T-helper 9 cell (primary cell): ENCODE measurements at places on chromosomes 7 and 10.

GRCh38 chr7:158124671-158125079 lies 462.9 kb downstream of the PTPRN2 start:
- DNase-seq = no peak

DNA sequence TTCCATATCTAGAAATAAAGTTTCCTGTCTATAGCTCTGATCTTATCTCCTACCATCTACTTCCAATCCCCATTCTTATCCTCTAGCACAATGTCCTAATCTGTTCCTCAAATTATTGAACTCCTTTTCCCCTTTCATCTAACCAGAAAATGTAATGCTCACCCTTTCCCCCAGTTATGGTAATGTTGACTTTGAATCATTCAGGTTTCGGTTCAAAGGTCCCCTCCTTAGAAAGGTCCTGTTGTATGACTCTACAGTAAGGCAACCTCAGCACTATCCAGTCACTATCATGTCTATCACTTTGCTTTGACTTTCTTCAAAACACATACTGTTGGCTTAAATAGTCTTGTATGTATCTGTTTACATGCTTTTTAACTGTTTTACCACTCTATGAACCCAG lies 264.2 kb upstream of the PCDH15 start:
- DNase-seq = no peak

DNA sequence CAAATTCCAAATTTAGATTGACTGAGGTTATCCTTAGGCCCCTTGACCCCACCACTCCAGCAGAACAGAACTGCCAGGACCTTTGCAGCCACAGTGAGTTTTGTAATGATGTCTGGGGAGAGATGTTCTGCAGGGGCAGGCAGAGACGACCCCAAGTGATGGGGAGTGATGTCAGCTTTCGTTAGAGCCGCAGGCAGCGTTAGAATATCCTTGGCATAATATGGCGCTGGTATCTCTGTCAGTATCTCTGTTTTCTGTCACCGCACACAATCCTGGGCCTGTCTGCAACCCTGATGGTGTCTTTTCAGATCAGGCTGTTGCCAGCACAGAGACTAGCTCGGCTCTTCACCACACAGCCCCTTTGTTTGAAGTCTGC lies 1083.6 kb downstream of the KCNMA1 start:
- no peak for DNase-seq

DNA sequence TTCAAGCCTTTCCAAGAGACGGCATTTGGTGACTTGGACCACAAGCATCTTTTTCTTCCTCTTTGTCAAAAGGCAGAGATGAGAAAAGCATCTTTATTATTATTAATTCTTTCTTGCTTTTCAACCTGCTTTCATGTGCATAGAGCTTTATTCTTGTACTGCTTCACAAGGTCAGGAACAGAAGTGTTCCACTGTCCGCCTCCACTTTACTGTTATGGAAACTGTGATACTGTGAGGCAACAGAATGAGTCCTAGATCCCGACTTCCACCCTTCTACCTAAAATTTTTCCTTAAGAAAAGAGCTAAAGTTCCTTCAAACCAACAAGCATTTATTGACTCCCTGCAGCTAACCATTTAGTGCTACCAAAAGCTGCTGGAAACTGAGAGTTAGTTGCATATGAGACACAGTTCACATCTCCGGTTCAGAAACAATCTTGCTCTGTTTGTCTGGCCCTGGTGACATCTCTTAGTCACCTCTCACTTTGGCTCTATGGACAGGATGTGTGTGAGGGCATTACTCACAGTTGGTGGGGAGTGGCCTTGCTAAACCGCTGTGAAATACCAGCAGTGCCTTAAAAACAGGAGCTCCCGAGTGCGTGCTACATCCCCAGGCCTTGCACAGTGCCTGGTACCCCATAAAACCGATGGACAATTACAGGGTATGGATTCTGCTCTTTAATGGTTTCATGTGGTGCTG lies 77.1 kb upstream of the TRIL start:
- no peak for DNase-seq

DNA sequence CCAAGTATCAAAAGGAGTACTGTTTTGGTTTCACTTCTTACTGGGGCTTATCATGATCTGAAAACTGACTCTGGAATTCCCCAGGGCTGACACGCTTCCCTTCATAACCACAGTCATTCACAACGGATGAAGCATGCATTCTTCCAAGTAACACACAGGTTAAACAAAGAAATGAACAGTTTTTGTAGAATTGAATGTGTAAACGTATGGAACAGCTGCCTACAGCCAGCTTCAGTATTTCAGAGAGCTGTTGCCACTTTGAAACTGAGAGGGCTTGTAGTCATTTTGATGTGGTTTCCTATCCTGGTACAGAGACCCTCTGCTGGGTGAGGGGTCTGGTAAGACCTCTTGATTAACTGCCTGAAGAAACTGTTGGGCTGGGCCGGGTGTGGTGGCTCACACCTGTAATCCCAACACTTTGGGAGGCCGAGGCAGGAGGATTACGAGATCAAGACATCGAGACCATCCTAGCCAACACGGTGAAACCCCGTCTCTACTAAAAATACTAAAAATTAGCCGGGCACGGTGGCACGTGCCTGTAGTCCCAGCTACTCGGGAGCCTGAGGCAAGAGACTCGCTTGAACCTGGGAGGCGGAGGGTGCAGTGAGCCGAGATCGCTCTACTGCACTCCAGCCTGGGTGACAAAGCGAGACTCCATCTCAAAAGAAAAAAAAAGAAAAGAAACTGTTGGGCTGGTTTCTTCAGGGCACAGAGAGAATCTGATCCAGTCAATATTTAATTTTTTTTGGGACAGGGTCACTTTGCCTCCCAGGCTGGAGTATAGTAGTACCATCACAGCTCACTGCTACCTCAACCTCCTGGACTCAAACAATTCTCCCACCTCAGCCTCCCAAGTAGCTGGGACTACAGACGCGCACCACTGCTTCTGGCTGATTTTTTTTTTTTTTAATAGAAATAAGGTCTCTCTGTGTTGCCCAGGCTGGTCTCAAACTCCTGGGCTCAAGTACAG lies 4.7 kb downstream of the NFE2L3 start:
- peak; percentile 32 for DNase-seq

- no peak for DNase-seq
Measured at GRCh38 chr10:84188815-84189214, 5.5 kb upstream of the CDHR1 start.

- no peak for DNase-seq
Measured at GRCh38 chr10:74981831-74982633, 129.4 kb upstream of the SAMD8 start.

GRCh38 chr10:1134156-1134555 lies 78.0 kb downstream of the WDR37 start:
- no peak for DNase-seq

- no peak for DNase-seq
Measured at GRCh38 chr7:128788446-128789412, 3.0 kb upstream of the CCDC136 start.

DNA sequence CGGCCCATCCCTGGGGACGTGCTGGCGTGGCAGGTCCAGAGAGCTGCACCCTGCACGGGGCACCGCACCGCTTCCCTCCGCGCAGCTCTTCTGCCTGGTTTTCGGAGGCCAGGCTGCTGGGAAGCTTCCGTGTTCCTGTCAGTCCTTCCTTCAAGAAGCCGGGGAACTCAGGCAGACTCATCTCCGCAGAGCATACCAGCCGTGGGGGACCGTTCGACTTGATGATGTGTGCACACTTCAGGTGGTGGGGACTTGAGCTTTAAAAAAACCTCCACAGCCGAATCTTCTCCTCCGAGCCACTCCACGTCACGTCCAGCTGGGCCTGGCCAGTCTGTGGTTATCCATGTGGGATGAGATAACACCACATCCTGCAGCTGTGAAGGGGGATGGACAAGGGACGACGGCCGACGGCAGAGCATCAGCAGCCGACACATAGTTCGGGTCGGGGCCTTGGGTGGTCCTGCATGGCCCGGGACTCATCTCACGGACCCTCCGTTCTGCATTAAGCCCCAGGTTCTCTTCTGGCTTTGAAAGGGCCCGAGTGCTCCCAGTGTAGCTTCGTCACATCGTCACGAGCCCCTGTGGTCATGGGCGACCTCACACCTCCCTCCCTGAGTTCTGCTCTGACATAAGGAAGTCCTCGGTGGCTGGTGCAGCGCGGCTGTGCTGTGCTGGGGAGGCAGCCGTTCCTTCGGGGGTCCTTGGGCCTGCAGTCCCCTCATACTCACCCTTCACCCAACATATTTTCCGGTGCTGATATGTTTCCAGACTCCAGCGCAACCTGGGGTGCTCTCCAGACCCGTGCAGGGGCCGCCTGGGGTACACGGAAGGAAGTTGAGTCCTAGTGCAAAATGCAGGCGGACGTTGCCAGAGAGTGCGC lies 4.5 kb upstream of the BHLHA15 start:
- no peak for DNase-seq

DNA sequence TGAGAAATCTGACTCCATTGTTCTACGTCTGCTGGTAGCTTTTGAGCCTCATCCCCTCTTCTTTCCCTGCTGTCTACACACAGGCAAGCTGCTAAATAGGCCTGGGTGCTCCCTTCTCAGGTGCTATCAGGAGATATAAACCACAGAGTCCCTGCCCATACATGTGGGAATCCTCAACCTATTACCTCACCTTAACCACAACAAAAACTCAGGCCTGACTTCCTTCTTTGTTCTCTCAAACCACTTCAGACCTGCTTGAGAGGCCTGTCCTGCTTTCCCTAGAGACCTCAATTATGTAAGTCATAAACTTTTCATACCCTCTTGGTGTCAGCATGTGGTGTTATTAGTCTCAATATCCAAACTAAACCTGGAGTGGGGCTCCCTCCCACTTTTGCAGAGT lies 75.0 kb upstream of the MAGI2 start:
- no peak for DNase-seq

DNA sequence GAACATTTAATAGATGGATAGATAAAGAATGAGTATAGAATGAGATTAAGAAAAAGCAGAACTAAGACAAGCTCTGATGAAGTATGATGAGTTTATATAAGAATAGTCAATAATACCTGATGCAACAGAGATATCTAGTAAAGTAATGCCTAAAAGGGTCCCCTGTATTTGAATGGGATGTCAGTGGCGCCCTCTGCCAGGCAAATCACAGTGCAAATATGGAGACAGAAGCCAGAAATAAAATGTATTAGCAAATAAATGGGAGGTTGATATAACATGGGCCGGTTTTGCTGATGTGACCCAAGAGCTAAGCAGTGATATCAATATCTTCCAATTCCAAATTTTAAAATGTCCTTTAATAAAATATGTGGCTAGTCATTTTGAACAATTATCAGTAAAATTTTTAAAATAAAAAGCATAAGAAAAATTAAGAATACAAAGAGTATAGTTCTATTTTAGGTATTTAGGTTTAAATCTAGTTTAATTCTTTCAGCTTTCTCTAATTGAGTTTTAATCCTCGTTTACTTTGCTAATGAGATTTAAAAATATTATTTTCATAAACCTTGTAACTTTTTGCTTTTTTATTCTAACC lies 62.6 kb downstream of the ADK start:
- DNase-seq = peak; percentile 26

DNA sequence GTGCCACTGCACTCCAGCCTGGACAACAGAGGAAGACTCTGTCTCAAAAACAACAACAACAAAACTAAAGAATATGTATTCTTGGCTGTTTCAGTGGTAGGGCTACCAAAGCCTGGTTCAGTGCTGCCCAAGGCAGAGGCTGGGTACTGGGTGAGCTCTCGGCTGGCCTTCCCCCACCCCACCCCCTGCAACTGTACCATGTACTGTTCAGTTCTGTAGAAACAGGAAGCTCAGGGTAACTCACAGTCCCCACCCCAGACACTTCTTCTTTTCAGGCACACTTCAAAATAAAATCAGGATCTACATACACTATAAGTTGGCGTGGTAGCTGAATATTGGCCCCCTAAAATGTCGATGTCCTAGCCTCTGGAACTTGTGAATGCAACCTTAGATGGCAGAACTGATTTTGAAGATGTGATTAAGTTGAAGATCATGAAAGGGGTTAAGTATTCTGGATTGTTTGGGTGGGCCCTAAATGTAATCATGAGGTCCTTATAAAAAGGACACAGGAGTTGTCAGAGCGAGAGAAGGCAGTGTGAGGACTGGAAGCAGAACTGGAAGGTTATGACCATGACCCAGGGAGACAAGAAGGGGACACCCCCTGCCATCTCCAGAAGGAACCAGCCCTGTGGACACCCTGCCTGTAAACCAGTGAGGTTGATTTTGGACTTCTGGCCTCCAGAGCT lies 31.2 kb downstream of the TBXAS1 start:
- no peak for DNase-seq

DNA sequence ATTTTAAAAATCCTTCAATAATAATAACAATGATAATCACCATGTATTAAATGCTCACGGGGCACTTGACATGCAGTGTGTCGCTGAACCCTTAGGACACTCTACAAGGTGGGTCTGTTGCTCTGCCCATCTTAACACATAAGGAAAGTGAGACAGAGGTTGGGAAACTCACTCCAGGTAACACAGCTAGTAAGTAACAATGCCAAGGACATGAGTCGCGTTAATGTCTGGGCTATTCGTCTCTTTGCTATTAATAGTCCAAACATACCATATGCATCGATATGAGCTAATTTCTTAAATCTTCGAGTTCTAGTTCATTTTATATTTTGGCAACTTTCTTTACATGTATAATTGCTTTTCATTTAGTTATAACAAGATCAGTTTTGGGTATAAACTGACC lies 79.5 kb downstream of the BEND7 start:
- DNase-seq = no peak

DNA sequence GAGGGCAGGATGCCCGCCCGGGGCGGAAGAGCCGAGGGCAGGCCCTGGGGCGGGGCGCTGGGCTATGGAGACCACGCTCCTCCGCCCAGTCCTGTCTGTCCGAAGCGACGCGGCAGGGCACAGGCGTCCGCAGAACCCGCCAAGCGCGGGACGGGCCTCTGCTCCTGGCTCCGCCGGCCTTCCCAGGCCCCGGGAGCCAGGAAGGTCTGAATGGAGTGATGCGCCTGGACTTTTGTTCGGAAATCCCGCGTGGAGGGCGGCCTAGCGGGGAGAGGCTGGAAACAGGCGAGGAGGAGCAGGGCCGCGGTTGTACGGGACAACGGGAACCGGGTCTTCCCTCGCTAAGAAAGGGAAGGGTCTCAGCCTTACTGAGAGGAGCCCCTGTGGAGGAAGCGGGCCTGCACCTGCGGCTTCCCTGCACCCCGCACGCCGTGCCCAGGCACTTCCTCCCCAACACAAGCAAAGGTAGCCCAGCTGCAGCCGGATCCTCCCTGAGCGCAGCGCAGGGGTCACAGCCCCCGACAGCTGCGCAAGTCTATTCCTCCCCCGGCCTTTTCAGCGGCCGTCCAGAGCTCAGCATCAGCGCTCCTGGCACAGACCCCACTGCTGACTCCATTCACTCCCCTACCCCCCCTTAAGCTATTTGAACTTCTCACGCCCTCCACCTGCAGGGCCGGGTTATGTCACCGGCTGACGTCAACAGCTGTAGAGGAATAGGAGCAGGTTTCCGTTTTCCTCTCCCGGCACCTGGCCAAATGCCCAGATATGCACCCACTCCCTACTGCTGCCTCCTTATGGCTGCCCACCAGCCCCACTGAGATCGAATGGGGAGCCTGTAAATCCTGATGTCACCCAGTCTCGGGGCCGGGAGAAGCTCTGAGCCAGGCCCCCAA lies 143.2 kb upstream of the RET start:
- DNase-seq = no peak

DNA sequence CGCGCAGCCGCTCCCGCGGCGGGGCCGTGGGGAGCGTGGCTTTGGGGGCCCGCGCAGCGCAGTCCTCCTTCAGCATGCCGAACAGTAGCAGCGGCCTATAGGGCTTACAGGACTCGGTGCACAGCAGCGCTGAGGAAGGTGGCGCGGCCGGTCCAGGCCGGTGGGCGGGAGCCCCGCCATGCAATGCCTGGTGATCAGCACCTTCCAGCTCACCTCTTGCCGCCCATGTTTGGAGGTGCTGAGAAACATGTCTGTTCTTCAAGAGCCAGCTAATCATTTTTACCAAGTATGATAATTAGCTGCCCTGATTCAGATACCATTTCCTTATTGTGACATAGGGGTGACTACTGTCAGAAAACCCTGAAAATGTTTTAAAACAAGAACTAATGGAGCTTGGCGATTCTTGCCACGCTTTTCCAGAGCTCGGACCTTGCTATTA lies 33.5 kb upstream of the SFTPD start:
- DNase-seq = no peak
